ENCODE measurements at places on chromosomes 12 and 14.

DNA sequence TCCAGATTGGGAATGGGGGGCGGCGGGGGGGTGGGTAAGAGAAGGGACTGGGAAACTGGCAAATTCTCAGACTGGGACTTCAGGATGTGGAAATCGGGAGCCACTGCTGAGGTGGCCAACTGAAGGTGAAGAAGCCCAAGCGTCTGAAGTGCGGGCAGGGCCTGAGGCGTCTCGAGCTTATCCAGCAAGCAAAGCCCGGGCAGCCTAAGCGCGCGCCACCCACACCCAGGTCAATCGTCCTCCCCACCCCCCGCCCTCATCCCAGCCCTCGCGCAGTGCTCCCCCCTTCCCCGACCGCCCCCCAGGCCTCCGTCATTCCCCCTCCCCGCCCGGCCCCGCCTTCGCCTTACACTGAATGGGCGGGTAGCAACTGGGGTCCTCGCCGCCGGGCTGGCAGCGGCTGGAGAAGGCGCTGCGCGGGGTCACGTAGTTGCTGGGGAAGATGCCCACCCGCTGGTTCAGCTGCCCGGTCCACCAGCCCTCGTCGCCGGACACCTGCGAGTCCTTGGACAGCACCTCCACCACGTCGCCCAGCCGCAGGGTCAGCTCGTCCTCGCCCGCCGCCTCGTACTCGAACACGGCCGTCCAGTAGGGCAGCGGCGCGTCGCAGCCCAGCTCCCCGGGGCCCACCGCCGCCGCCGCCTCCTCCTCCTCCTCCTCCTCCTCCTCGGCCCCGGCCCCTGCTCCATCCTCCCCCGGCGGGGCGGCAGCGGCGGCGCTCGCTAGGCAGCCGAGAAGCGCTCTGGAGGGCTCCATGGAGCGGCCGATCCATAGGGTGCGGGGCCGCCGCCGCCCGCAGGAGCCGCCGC lies 693 bp downstream of the MAP3K9 start:
- DNase-seq, result no peak

GRCh38 chr14:31926123-31926522 lies 151.0 kb upstream of the ARHGAP5 start:
- DNase-seq, result no peak

- DNase-seq, result no peak
These were observed 146.8 kb upstream of the RASSF8 start for GRCh38 chr12:25811656-25812126.

DNA sequence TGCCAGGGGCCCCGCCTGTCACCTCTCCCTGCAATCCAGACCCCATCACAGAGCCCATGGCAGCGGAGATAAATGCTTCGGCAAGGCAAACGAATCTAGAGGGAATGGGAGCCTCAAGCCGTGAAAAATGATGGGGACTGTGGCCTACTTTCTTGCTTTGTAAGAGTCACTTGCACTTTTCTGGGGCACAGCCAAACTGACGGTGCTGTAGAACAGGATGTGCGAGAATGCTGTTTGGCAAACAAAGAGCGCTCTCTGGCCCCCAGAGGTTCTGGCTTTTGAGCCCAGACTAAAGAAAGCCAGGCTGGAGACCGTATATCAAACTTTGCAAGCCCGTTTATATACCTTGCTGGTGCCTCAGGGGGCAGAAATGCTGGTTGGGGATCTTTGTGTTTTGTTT lies 108.7 kb downstream of the CACNA1C start:
- peak; percentile 51 for DNase-seq

- DNase-seq, result no peak
These were observed 4.0 kb downstream of the STX2 start for GRCh38 chr12:130835011-130835410.

DNA sequence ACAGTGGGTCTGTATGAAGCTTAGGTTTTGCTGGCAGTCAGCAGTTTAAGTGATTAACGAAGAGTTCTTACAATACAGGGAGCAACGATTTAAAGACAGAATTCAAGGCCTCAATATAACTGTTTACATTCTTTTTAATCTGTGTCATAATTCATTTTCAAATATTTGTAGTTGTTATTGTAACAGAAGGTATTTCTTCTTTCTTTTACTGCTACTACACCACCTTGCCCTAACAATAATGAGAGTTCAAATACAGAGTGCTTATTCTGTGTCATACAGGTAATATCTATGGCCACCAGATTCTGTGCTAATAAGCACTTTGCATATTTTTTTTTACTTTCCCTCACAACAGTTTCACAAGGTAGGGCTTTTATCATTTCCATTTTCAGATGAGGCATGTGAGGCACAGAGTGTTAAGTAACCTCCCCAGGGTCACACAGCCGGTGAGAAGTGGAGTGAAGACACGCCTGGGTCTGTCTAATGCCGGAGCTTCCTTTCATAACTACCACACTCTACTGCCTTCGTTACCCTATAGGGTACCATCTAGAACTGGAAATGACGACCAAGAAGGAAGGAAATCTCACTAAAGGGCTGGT lies 81.9 kb downstream of the PELI2 start:
- DNase-seq, result no peak

- no peak for DNase-seq
These were observed 5.1 kb downstream of the SHMT2 start for GRCh38 chr12:57234571-57235016.

DNA sequence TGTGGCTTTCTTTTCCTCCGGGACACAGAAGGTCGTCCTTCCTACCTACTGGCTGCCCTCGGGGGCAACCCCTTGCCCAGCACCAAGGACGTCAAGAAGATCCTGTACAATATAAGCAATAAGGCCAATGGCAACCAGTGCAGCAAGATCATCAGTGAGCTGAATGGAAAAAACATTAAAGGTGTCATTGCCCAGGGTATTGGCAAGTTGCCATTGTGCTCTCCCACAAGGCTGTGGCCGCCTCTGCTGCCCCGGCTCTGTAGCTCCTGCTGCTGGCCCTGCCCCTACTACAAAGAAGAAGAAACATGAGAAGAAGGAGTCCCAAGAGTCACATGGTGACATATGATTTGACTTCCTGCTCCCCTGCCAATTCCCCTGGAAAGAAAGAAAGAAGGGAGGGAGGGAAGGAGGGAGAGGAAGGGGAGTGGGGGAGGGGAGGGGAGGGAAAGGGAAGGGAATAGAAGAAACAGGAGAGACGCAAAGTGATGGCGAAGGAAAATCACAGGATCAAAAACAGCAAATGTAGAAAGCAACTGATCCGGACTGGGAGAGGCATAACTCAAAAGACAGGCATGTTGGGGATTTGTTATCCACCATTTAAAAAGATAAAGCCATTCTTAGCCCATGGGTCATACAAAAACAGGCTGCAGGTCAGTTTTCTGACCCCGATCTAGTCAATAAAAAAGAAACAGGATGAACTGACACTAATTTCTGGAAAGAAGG lies 61.3 kb upstream of the RESF1 start:
- no peak for DNase-seq

DNA sequence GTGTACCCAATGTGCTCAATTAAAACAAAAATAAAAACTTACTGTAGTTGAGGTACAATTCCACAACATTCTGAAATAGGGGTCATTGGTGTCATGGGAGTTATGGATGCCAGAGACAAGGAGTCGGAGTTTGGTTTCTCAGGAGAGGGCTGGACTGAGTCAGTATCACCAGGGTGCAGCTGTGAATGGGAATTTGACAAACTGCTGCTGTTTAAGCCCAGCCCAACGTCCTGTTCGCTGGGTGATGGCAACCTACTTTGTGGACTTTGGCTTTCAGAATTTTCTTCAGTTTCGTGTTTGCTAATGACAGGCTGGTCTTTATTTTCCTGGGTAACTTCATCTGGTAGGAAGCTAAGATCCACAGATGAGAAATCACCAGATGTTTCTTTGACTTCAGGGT lies 3.9 kb downstream of the TBPL2 start:
- DNase-seq, result no peak

DNA sequence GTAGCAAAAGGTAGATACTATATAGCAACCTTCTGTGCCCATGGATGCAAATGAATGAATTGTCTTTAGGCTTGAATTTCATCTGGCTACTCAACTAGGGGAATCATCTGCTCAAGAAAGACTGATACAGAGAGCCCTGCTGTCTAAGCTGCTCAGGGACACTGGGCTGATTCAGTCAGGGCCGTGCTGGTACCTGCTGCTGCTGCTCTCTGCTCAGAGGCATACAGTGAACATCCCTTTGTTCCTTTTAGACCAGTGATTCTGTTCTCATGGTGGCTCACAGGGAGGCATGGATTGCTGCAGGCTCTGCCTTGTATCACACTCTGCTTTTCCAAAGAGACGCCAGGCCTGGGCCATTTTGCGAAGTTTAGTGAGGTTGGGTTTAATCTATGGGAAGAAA lies 14.1 kb downstream of the EIF2B2 start:
- no peak for DNase-seq

DNA sequence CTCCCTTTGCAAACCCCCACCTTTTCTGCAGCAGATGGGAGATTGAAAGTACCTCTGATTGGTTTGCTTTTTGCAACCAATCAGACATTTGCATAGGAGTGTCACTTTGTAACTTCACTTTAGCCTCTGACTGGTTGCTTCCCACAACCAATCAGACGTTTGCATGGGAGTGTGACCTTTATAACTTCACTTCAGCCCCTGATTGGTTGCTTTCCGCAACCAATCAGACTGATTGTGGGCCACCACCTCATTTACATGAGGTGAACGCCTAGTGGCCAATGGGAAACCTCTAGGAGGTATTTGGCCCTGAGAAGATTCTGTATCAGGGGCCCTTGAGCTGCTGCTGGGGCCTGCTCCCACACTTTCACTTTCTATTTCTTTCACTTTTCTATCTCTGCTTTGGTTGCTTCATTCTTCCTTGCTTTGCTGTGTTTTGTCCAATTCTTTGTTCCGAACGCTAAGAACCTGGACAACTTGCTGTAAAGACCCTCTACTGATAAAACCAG lies 106.0 kb upstream of the PRICKLE1 start:
- no peak for DNase-seq

- DNase-seq, result no peak
These were observed 95.0 kb downstream of the TGFB3 start for GRCh38 chr14:75886636-75887348.

DNA sequence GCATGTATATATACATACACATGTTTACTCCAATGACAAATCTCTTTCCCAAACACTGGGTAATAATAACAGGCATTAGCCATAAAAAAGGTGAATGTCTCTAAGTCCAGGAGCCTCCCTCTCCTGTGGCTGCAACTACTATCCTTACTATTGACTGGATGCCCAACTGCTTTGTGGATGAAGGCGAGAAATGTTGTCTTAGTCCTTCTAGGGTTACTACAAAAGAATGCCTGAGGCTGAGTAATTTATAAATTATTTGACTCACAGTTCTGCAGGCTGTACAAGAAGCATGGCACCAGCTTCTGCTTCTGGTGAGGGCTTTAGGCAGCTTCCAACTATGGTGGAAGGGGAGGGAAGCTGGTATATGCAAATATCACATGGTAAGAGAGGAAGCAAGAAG lies 366.0 kb upstream of the DDHD1 start:
- DNase-seq, result no peak

DNA sequence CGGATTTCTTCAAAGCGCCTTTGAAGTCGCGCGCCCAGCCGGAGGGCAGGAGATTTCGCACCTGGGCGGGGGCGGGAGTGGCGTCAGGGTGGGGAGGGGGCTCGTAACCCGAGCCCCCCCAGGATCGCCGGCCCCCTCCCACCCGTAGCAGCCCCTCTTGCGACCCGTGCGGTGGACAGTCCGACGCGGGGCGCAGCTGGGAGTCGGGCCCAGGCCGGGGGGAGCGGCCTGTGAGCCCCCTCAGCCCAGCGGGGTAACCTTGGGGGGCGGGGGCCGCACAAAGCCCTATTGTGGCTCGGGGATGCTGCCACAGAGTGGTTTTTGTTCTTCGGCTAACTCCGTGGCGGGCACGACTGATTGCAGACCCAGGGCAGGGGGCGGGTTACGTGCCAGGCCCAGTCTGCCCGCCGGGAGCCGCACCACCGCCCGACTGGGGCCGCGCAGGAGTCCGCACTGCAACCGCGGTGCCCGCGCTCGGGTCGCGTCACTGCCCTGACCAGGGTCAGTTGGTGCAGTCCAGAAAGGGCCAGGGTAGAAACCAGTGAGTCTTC lies 4.2 kb upstream of the AAAS start:
- no peak for DNase-seq

DNA sequence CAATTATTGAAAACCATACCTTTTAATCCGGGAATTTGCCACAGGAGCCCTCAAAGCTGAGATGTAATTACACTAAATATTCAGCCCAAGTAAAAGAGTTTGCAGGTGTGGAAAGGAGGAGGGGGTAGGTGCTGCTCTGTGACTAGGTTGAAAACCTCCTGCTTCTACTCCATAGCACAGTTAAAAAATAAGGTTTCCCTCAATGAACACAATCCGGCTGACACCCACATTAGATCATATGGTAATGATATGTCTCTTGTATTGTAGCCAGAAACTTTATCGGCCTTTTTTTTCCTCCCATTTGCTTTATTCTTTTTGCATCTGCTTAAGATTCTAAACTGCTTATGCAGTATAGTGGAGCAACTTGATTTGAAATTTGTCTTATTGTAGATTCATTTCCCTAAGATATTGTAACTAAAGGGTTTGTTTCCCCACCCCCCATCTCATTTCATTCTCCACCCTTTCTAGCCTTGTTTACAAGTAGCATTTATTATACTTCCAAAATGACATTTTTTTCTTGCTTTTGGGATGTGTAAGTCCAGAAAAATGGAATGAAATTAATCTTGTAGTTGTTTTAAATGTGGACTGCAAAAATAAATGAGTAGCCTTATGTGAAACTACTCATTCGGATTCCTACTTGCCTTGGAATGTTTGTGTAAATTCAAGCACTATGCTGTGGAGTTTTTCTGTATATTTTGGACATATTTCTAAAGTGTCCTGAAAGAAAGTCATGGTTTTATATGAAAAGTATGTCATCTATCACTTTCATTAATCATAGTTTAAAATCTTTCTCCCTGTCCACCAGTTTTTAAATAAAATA lies at the start of gene DCN:
TSS of gene DCN (minus strand) at position 182 of the 820 bp plus-strand sequence. CDS start 4,265 bp downstream, outside the sequence.
- no peak for DNase-seq

- DNase-seq, result no peak
These were observed 53.1 kb downstream of the FUT8 start for GRCh38 chr14:65465584-65465983.

GRCh38 chr14:59356312-59356711 lies 108.9 kb downstream of the GPR135 start:
- no peak for DNase-seq

DNA sequence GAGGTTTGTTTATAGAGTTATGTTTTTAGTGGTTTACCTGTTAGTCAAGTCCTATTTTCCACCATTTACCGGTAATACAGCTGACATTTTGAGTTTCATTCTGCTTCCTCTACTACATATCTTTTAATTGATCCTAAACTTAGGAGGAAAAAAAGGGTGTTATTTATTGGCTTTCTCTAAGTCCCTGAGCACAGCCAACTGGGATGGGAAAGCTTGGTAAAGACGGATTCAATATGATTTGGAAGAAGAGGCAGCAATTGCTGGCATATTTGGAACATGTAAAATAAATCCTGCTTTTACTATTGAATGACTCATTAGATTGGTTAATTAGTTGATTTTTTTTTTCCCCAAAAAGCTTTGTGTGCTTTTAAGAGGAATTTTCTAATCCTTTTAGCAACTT lies 475.7 kb downstream of the PRKD1 start:
- DNase-seq, result no peak

Measured in tibial nerve (tissue), 4 donors.